ENCODE measurements at places on chromosomes 11 and 22.
A peak's percentile ranks its signal among the peaks of the same experiment; 100 is the strongest.

- no peak for DNase-seq
Observed at GRCh38 chr11:12220305-12220704, 109.9 kb downstream of the MICAL2 start.

DNA sequence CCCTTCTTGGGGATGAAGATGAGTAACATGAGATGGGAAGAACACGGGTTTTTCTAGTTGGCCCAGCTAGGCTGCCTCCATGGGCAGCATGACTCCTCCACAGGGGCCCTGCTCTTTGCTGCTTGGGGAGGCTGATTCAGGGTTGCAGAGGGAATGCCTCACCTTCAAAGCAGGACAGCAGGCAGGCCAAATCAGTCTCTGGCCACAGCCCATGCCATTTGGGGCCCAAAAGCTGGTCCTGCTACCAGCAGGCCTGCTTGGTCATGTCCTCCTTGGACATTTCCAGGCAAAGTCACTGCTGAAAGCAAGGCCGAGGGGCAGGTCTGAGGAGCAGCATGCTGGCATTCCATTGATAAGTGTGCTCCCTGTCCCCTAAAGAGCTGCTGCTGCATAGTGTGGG, 13.8 kb upstream of the MAPK8IP1 start:
- no peak for DNase-seq

- no peak for DNase-seq
Observed at GRCh38 chr11:65575568-65576231, at the start of gene EHBP1L1. TSS of gene EHBP1L1 (plus strand) at chr11:65576053. CDS start at chr11:65576303, 250 bp downstream.

- DNase-seq, result no peak
Observed at GRCh38 chr11:110829873-110830272, 117.6 kb upstream of the ARHGAP20 start.

DNA sequence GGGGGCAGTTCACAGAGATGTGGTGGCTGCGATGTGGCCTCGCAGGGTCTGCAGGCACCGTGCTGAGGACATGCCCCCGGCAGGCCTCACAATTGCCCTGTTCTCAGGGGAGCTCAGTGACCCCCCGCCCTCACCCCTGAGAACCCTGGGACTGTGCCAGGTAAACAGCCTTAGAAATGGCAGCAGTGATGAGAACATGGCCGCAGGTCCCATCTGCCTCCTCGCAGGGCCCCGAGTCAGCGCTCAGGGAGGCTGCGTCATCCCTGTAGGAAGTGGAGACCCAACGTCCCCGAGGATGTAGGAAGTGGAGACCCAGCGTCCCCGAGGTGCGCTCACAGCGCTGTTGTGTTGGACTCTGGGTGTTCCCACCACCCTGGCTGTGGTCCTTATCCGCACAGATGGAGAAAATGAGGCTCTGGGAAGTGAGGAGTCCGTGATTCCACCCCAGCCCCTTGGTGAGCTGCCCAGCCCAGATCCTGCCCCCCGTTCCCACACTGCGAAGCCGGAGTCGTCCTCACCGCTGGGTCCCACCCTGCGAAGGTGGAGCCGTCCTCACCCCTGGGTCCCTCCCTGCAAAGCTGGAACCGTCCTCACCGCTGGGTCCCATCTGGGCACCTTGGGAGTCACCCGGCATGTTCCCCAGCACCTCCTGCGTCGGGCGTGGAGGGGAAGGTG, 1086.8 kb downstream of the BRD1 start:
- DNase-seq, result no peak

- peak; percentile 87 for DNase-seq
Observed at GRCh38 chr11:119352857-119353260, 6.4 kb upstream of the MFRP start.

GRCh38 chr11:102256251-102256650, 61.0 kb upstream of the BIRC3 start:
- no peak for DNase-seq

DNA sequence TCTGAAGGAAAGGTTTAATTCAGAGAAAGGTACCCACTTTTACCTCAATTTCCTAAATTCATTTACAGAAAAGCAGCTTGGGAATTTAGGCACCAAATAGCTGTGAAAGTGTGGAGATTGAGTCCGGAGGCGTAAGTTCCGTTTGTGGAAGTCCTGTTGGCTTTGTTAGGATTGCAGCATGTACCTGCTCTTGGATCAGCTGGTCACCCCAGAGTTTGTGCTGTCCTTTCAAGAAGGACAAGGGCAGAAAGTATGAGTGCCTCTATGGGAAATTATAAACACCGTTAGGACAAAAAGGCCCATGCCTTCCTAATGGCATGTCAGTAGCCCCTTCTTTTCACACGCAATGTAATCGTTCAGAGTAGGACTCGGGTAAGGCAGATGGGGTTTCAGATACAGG, 97.8 kb downstream of the SCN3B start:
- DNase-seq, result no peak

DNA sequence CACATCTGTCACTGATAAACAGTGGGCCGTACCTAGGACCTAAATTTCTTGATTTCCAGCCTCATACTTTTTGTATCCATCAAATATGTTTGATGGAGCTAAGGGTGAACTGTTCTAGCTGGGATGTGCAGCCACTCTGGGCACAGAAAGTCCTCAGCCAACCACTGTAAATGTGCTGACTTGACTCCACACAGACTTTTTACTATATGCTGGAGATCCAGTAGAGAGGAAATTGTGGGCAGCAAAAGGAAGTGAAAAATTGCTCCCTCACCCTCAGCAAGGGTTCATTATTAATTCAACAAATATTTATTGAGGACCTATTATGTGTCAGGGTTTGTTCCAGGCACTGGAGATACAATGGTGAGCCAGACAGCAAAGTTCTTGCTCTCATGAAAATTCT, 54.2 kb upstream of the AMPD3 start:
- no peak for DNase-seq

GRCh38 chr22:29609139-29609538, 5.7 kb downstream of the NF2 start:
- DNase-seq, result no peak

- DNase-seq, result peak; percentile 42
Observed at GRCh38 chr11:66556086-66556485, 9.4 kb downstream of the ACTN3 start.

DNA sequence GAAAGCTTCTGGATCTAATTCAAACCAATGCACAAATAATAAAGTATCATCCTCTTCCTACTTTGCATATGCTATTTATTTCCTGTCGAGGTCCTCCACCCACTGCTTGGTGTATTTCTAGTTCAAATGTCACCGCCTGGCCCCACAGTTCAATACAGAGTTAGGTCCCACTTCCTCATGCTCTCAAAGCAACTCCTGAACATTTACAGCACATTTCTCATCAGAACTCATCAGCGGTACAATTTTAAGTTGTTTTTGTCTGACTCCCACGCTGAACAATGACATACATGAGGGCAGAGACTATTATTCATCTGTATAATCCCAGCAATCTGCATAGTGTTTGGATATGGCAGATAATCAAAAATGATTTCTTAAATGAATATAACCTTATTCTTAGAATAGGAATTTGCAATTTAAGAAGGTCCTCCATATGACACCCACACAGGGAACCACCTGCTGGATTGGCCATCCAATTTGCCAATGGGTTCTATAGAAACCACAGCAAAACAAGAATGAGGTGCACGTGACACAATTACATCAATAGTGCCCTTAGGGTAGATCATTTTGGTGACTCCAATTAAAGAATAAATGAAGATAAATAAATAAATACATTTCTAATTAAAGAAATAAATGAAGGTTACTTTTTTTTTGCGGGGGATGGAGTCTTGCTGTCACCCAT, 54.2 kb downstream of the SLC25A17 start:
- DNase-seq, result no peak

- no peak for DNase-seq
Observed at GRCh38 chr11:78708388-78708787, 133.7 kb upstream of the NARS2 start.

- no peak for DNase-seq
Observed at GRCh38 chr11:45615182-45615792, 50.1 kb downstream of the CHST1 start.

DNA sequence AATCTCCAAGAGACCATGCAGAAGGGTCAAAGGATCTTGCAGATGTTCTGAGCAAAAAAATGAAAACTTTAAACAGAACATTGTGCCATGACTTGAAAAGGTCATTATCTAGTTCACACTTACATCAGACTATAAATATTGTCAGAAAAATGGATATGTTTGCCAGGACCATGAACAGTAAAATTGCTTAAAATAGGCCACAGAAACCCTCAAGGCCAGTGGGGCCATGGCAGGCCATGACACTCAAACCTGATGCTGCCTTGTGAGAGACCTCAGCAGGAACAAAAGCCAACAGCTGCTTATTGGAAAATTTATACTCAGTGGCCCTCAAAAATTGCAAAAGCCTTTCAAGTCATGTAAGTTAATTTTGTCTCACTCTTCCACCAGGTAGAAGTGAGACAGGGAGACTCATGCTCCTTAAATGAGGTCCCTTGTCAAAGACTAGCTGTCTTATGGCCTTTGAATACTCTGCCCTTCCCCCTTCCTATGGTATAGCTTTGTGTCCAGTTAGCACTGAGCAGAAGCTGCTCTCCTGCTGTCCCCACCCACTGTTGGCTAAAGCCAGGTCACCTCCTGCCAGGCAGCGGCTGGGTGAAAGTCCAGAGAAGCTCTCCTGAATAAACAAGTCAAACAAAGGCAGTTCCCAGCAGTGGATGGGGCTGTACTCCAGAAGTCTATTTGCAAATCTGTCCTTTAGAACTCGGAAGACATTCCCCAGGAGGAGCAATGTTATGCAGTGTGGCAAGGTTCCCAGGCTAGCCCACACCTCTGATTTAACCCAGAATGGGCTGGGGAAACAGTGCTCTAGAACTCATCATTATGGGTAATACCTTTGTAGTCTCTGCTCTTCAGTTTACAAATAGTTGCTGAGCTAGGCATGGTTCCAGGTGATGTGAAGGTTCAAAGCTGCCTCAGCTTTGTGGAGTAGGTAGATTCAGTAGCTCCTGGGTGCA, 21.4 kb downstream of the ADM start:
- no peak for DNase-seq

DNA sequence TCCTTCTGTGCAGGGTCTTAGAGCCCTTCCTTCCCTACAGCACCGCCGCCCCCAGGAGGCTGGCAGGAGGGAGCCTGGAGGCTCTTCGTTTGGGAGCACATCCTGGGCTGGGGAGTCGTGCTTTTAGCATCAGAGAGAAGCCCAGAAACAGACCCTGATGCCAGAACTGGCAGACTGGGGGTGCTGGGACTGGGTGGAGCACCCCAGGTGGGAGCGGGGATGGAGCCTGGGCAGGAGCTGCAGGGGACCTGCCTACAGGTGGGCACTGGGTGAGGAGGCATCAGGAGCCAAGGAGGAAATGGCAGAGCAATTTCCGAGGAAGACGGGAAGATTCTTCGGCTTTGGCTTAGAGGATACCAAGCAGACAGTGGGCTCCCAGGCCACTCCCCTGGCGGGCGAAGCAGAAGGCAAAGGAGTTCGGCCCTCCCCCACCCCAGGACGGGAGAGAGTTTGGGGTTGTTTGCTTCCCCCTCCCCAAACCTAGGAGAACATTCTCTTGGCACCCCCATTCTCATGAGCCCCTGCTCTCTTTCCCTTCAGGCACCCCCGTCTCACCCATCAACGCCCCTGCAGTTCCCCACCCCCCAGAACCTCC, 1.1 kb downstream of the SYT7 start:
- DNase-seq, result no peak

GRCh38 chr11:77223797-77224196, 77.7 kb downstream of the GDPD4 start:
- DNase-seq, result no peak

DNA sequence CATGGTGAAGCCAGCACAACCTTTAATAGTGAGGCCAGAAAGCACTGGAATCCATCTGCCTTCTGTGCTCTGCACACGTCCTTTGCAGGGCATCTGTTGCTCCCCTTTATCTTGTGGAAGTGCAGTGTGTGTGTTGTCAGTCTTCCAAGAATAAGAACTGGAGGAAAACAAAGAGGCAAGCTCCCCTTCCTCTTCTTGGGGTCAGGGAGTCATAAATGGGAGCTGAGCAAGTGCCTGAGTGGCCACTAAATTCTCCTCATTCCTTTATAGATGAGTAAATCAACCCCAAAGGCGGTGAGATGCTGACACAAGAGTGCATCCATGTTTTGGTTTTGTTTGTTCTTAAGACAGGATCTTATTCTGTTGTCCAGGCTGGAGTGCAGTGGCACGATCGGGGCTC, 38.3 kb downstream of the WT1 start:
- DNase-seq, result no peak

DNA sequence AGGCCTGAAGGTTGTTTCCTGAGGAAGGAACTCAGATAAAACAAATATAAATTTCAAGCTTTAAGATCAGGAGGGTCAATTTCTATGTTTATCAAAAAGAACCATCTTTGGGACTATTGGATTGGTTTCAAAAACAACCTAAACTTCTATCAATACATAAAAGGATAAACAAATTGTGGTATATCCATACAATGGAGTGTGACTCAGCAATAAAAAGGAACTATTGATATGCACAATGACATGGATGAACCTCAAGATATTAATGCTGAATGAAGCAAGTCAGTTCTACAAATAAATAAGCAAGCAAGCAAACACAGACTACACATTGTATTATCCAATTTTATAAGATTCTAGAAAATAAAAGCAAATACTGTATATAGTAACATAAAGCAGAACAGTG, 11.1 kb upstream of the CLPB start:
- no peak for DNase-seq

GRCh38 chr11:9642894-9643293, 21.0 kb upstream of the SWAP70 start:
- DNase-seq, result no peak

DNA sequence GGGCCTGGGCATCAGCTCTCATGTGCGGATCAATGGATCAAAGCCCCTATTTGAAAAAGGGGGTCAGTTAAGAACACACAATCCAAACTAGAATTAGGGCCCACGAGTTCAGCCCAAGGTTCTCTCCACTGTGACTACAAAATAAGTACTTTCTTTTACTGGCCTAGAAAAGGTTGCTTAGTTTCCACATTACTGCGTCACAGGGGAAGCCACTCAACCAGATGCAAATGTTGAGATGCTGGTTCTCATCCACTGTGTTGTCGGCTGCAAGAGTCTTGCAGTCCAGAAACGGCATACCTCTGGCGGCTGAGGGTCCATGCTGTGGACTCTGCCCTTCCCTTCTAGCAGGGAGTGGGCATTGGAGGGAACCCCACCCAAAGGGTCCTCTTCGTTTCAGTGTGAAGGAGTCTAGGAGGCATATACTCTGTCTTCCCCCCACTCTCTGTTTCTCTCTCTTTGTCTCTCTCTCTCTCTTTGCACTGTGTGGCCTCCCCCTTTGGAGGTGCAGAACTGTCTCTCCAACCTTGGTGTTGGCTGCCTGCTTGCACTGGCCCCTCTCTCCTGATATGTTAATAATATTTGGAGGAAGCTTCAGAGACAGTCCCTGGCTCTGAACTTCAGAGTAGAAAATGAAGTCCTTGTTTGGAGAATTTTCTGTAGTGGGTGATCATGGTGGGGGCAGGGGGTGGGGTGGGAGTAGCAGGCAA, 99.0 kb upstream of the NNMT start:
- no peak for DNase-seq

DNA sequence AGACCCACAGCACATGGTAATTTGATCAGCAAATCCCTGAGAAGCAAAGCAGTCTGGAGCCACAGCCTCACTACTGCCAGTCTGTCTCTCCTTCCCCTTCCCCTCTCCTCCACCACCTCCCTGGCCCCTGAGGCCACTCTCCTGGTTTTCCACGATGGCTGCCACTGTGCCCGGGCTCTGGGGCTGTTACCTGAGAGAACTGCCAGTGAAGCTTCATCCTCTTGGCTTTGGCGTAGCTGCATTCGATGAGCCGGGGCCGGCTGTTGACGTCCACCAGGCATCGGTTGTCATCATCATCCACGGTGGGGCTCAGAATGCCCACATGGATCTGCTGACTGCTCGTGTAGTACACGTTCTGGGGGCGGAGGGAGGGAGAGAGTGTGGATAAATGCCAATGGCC, 60.2 kb downstream of the CSNK2A3 start:
- DNase-seq, result no peak

GRCh38 chr11:65404210-65404609, 17.8 kb downstream of the FRMD8 start:
- no peak for DNase-seq
